ENCODE measurements at places on chromosomes 5 and 9.
A peak's percentile ranks its signal among the peaks of the same experiment; 100 is the strongest.

DNA sequence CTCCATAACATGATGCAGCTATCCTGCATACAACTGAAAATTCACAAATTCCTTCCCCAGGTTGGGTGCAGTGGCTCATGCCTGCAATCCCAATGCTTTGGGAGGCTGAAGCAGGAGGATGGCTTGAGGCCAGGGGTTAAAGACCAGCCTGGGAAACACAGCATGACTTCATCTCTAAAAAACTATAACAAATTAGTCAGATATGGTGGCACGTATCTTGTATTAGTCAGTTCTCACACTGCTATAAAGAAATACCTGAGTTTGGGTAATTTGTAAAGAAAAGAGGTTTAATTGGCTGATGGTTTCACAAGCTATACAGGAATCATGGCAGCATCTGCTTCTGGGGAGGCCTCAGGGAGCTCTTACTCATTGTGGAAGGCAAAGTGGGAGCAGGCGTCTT lies 56.4 kb upstream of the DAPK1 start:
- no peak for DNase-seq
- H3K4me3 ChIP-seq: no peak overlapping the region

GRCh38 chr5:181173027-181173419 lies 25.6 kb downstream of the OR2V2 start:
- DNase-seq: peak; percentile 25
- H3K27ac ChIP-seq: peak overlapping the region; percentile 97
- H3K36me3 ChIP-seq: peaks cover 7% of the 10 kb centered on the region
- peaks cover 41% of the 10 kb centered on the region for H3K27me3 ChIP-seq
- peaks cover 41% of the 10 kb centered on the region for H3K4me1 ChIP-seq

- no peak overlapping the region for H3K4me3 ChIP-seq
- no peaks in the 10 kb centered on the region for H3K27me3 ChIP-seq
- H3K36me3 ChIP-seq: no peaks in the 10 kb centered on the region
- DNase-seq: no peak
- H3K27ac ChIP-seq: no peak overlapping the region
Observed at GRCh38 chr9:118209343-118209742, 505.1 kb downstream of the TLR4 start.

DNA sequence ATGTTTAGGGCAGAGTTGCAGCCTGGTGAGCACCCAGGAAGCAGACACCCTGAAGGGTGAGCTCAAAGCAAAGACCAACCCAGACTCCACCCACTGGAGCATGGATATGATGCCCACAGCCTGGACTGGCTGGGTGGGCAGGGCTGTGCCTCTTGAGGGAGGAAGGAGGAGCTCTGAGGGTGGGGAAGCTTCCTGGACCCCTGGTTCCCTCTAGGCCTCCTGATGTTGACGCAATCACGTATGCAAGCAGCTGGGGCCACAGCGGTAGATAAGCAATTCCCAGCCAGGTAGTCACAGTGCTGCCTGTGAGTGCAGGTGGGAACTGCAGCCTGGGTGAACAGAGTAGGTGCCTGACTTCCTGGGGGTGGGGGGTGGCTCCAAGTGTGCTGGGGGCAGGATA lies 271.5 kb downstream of the CDK5RAP2 start:
- no peak overlapping the region for H3K27ac ChIP-seq
- no peaks in the 10 kb centered on the region for H3K27me3 ChIP-seq
- no peak overlapping the region for H3K4me3 ChIP-seq
- no peaks in the 10 kb centered on the region for H3K4me1 ChIP-seq
- DNase-seq: no peak
- H3K36me3 ChIP-seq: no peaks in the 10 kb centered on the region

DNA sequence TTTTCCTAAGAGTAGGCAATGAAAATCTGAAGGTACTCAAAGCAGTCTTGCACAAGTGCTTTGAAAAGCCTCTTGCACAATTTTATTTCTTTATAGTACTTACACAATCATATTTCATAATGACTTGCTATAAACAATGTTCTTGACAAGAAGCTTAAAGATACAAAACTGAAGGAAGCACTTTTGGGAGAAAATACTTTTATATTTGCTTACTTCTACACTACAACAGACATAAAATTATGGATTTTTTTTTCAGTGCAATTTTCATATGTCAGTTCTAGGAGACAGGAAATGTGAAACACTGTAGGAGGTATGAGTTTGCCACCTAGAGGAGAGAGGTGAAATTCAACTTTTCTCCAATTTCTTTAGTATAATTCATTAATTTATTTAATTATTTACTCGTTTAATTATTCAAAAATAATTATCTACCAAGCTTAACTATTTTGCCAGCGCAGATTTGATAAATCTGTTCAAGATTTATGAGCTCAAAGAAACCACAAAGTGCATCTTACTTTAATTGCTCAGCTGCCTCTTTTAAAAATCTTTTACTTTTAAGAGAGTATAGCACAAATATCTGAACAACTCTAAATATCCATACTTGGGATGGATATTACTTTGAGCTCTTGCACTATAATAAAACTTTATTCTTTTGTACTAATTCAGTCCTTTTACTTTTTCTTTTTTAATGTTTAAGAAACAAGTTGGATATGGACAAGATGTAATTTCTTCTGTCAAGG lies 29.0 kb upstream of the CDKN2B start:
- H3K4me3 ChIP-seq: no peak overlapping the region
- peaks cover 4% of the 10 kb centered on the region for H3K36me3 ChIP-seq
- H3K27me3 ChIP-seq: peaks cover 30% of the 10 kb centered on the region
- no peak overlapping the region for H3K27ac ChIP-seq
- peaks cover 43% of the 10 kb centered on the region for H3K4me1 ChIP-seq

- H3K4me3 ChIP-seq: no peak overlapping the region
- H3K36me3 ChIP-seq: peaks cover 7% of the 10 kb centered on the region
- peaks cover 4% of the 10 kb centered on the region for H3K4me1 ChIP-seq
Observed at GRCh38 chr9:96031366-96031824, 155.9 kb downstream of the ERCC6L2 start.

- no peaks in the 10 kb centered on the region for H3K36me3 ChIP-seq
- H3K27ac ChIP-seq: no peak overlapping the region
- no peak for DNase-seq
Observed at GRCh38 chr5:154567155-154567554, 89.1 kb upstream of the HAND1 start.

GRCh38 chr5:75482482-75482881 lies 28.9 kb downstream of the CERT1 start:
- H3K27me3 ChIP-seq: no peaks in the 10 kb centered on the region
- H3K27ac ChIP-seq: no peak overlapping the region
- H3K4me3 ChIP-seq: no peak overlapping the region
- peaks cover 11% of the 10 kb centered on the region for H3K4me1 ChIP-seq
- peaks cover 48% of the 10 kb centered on the region for H3K36me3 ChIP-seq

- no peaks in the 10 kb centered on the region for H3K27me3 ChIP-seq
- H3K27ac ChIP-seq: no peak overlapping the region
- no peak overlapping the region for H3K4me3 ChIP-seq
- no peaks in the 10 kb centered on the region for H3K4me1 ChIP-seq
Observed at GRCh38 chr5:92332039-92332438, 948.9 kb upstream of the ARRDC3 start.

GRCh38 chr5:96075579-96076289 lies 114.1 kb upstream of the ELL2 start:
- no peak overlapping the region for H3K27ac ChIP-seq
- DNase-seq: no peak
- peaks cover 15% of the 10 kb centered on the region for H3K4me1 ChIP-seq

GRCh38 chr9:114025196-114025753 lies 52.8 kb downstream of the AMBP start:
- H3K4me3 ChIP-seq: no peak overlapping the region
- no peak for DNase-seq
- peaks cover 2% of the 10 kb centered on the region for H3K36me3 ChIP-seq
- no peak overlapping the region for H3K27ac ChIP-seq
- H3K27me3 ChIP-seq: peaks cover 3% of the 10 kb centered on the region

GRCh38 chr5:174340226-174340625 lies 294.7 kb downstream of the NSG2 start:
- DNase-seq: no peak
- no peaks in the 10 kb centered on the region for H3K4me1 ChIP-seq
- H3K27ac ChIP-seq: no peak overlapping the region
- no peaks in the 10 kb centered on the region for H3K36me3 ChIP-seq

- peaks cover 12% of the 10 kb centered on the region for H3K4me1 ChIP-seq
- H3K27ac ChIP-seq: no peak overlapping the region
- DNase-seq: no peak
- H3K4me3 ChIP-seq: no peak overlapping the region
- peaks cover 5% of the 10 kb centered on the region for H3K27me3 ChIP-seq
Observed at GRCh38 chr9:105258225-105258737, 13.8 kb downstream of the SLC44A1 start.

DNA sequence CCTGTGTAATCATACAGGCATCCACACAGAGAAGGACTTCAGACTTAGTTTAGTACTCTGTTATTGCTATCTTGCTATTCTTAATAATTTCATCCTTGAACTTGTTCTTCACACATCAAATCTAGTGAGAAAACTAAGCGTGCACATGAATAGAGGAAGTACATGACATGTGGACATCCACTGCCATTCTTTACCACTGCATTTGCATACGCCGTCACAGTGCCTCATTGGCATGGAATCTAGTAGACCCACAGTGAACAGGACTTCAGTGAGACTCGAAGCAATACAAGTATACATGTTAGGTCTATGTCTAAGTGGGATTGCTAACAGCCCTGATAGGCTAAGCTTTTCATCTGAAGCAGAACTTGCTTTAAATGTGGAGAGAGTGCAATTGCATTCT lies 592.1 kb downstream of the TLE4 start:
- no peaks in the 10 kb centered on the region for H3K4me1 ChIP-seq
- H3K27me3 ChIP-seq: no peaks in the 10 kb centered on the region
- no peak for DNase-seq
- H3K4me3 ChIP-seq: no peak overlapping the region
- H3K27ac ChIP-seq: no peak overlapping the region
- H3K36me3 ChIP-seq: no peaks in the 10 kb centered on the region

GRCh38 chr5:139389701-139390638 lies at the start of gene MZB1:
Gene MZB1, minus strand, starts transcription at chr5:139389913. Its CDS starts 57 bp downstream, at chr5:139389856.
- peak within 1 kb of the TSS; percentile 100 for H3K27ac ChIP-seq
- peaks cover 20% of the 10 kb centered on the region for H3K36me3 ChIP-seq
- peaks cover 57% of the 10 kb centered on the region for H3K4me1 ChIP-seq

DNA sequence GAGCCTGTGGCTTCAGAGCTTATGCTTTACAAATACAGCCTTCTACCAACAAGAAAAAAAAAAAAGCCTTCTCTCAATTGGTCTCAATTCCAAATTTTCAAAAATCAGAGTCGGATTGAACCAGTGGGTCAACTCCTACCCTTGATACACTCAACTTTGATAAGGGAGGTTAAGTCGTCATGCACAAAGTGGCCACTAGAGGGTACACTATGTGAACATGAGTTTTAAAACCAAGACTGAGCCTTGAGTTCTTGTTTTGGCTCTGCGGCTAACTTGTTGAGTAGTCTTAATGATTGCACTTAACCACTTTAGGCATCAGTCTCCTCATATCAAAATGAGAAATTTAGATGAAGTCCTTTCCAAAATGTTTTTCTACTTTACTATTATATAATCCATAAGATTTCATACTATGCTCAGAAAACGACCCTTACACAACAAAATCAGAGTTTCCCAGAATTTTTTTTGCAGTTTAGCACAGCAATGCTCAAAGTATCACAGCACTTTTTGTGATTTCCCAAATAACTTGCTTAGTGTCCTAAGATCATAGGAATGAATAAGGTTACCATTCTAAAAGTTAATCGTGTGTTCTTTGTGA lies 92.9 kb upstream of the MTAP start:
- H3K4me1 ChIP-seq: peaks cover 1% of the 10 kb centered on the region
- H3K4me3 ChIP-seq: no peak overlapping the region
- DNase-seq: peak; percentile 34
- H3K27ac ChIP-seq: no peak overlapping the region
- peaks cover 10% of the 10 kb centered on the region for H3K27me3 ChIP-seq

- no peak overlapping the region for H3K4me3 ChIP-seq
- H3K36me3 ChIP-seq: no peaks in the 10 kb centered on the region
- no peaks in the 10 kb centered on the region for H3K4me1 ChIP-seq
- H3K27me3 ChIP-seq: no peaks in the 10 kb centered on the region
- no peak for DNase-seq
- H3K27ac ChIP-seq: no peak overlapping the region
Observed at GRCh38 chr5:119597728-119598298, 31.5 kb upstream of the FAM170A start.

DNA sequence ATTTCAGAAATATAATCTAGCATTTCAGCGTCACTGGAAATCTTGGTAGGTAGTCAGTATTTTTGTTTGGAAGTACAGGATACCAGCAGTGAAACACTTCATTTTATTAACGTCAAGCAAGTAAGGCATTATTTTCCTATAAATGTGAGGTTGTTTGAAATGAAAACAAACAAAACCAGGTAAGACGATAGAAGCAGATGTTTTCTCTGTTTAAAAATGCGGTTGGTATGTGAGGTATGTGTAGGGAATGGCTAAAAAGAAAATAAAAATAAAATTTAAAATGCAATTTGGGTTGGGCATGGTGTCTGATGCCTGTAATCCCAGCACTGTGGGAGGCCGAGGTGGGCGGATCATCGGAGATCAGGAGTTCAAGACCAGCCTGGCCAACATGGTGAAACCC lies 16.1 kb downstream of the GDA start:
- DNase-seq: no peak
- no peak overlapping the region for H3K27ac ChIP-seq
- no peaks in the 10 kb centered on the region for H3K36me3 ChIP-seq

- H3K27me3 ChIP-seq: no peaks in the 10 kb centered on the region
- no peak overlapping the region for H3K4me3 ChIP-seq
- H3K27ac ChIP-seq: no peak overlapping the region
- no peak for DNase-seq
- H3K4me1 ChIP-seq: no peaks in the 10 kb centered on the region
Observed at GRCh38 chr9:85237478-85237877, 504.3 kb downstream of the AGTPBP1 start.

GRCh38 chr5:105680858-105681475 lies 1989.8 kb downstream of the EFNA5 start:
- no peaks in the 10 kb centered on the region for H3K36me3 ChIP-seq
- no peaks in the 10 kb centered on the region for H3K4me1 ChIP-seq
- H3K4me3 ChIP-seq: no peak overlapping the region
- no peaks in the 10 kb centered on the region for H3K27me3 ChIP-seq
- no peak overlapping the region for H3K27ac ChIP-seq
- no peak for DNase-seq

GRCh38 chr5:42252306-42252705 lies 170.9 kb upstream of the GHR start:
- no peak overlapping the region for H3K27ac ChIP-seq
- H3K4me1 ChIP-seq: no peaks in the 10 kb centered on the region
- H3K27me3 ChIP-seq: no peaks in the 10 kb centered on the region
- H3K4me3 ChIP-seq: no peak overlapping the region
- no peak for DNase-seq

- H3K27ac ChIP-seq: no peak overlapping the region
- no peak for DNase-seq
- H3K27me3 ChIP-seq: peaks cover 59% of the 10 kb centered on the region
- H3K4me3 ChIP-seq: no peak overlapping the region
- peaks cover 4% of the 10 kb centered on the region for H3K4me1 ChIP-seq
- H3K36me3 ChIP-seq: no peaks in the 10 kb centered on the region
Observed at GRCh38 chr5:39427633-39428032, 2.9 kb upstream of the DAB2 start.

DNA sequence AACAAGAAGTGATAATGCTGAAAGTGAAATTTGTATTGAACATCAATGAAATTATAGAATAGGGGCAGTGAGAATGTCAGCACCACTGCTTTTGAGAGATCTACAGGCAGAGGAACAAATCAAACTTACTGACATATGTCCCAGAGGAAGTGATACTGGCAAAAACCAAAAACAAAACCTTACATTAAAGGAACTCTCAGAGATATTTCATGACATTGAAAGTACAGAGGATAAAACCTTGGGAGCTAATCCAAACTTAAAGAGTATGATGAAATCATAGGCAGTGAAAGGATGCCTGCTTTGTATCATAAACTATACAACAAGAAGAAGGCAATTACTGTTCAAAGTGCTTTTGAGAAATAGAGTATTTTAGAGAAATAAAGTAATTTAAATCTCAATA lies 90.4 kb upstream of the SV2C start:
- no peaks in the 10 kb centered on the region for H3K27me3 ChIP-seq
- no peak for DNase-seq
- no peak overlapping the region for H3K4me3 ChIP-seq
- no peaks in the 10 kb centered on the region for H3K4me1 ChIP-seq
